Daoy (cell line): ENCODE measurements at places on chromosomes 7 and 10.
A peak's percentile ranks its signal among the peaks of the same experiment; 100 is the strongest.

DNA sequence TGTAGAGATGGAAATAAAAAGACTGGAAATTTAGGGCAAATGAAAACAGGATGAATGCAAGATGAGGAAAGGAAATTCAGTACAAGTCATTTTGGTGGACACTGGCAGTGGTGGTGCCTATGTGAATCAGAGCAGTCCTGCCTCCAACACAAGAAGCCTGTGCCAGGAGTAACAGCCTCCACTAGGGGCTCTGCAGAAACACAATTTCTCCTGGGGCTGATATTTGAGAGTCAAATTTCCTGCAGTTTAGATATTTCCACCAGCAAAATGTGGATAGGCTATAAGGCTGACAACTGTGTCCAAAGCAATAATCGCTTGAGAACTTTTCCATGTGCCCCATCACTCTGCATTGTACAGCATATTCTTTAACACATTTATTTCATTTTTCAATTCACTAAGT, 4.7 kb upstream of the PLXDC2 start:
- no peak for DNase-seq

DNA sequence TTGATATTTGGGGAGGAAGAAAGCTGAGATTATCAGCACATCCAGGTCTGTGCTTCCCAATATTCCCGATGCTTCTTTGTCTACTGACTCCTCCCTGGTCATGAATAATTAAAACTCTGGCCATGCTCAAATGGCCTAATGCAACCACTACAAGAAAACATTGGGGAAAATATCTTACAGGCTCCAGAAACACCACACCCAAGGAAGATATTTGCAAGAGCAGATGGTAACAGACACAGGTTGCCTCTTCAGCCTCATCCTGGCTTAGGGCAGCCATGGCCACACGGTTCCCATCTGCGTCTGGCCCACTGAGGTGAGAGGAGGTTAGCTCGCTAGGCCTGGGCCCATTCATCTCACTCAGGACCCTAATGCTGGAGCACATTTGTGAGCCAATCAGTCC, 108.4 kb upstream of the SDK1 start:
- DNase-seq = no peak

GRCh38 chr7:41745451-41745850, 42.6 kb upstream of the INHBA start:
- no peak for DNase-seq

- peak; percentile 37 for DNase-seq
Observed at GRCh38 chr7:127251465-127252376, 1.0 kb downstream of the GRM8 start.

GRCh38 chr10:71603150-71603549, 116.4 kb downstream of the C10orf105 start:
- no peak for DNase-seq

GRCh38 chr7:32515890-32516550, 20.7 kb downstream of the AVL9 start:
- DNase-seq = no peak

DNA sequence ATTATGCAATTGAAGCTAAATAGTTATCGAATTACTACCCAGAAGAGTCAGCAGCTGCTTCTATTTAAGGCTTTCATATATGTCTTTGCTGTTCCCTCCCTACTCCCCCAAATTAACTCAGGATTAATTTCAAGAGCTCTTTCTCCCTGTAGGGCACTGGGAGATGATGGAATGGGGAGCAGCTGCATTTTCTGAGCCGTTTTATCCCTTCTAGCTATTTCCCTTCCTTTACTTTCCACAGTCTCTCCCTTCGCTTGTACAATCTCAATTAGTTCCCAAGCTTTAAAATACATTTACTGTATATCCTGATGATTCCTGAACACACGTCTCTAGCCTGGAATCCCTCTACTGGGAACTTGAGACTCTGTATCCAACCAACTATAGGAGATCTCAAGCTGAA, 19.8 kb upstream of the TSPAN12 start:
- DNase-seq = no peak

DNA sequence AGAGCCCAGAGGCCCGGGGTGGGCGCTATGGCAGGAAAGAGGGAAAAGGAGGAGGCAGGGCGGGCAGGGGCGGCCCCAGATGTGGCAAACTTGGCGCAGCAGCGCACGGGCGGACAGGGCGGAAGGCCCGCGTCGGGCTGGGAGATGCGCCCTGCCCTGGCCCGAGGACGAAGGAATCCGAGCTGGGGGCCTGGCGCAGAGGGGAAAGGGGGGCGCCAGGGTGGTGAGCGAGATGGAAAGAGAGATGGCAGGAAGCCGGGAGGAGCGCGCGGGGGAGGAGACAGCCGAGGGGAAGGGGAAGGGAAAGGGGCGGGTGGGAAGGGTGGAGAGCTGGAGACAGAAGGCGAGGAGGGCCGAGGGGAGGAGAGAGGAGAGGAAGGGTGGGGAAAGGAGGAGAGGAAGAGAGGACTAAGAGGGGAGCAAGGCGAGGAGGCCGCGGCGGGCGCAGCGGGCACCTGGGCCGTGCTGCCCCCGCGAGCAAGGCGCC, at the start of gene MARVELD1:
MARVELD1 (plus strand) TSS at position 392 of the 487 bp plus-strand sequence. CDS start 147 bp downstream, outside the sequence.
- DNase-seq = peak; percentile 82

DNA sequence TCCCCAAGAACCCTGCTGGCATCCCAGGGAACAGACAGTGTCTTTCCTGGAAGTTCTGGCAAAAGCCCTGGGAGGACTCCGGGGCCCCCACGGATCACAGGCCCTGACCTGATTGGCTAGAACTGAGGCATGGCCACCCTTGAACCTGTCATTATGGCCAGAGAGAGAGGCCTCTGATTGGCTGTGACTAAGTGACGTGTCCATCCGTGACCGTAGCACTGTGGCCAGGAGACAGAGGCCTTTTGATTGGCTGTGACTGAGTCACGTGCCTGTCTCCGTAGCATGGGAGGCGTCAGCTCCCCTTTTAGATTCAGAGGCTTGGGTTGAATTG, 163.8 kb downstream of the RGS10 start:
- DNase-seq = peak; percentile 45

- DNase-seq = no peak
Observed at GRCh38 chr10:4436103-4436502, 389.9 kb upstream of the AKR1E2 start.

DNA sequence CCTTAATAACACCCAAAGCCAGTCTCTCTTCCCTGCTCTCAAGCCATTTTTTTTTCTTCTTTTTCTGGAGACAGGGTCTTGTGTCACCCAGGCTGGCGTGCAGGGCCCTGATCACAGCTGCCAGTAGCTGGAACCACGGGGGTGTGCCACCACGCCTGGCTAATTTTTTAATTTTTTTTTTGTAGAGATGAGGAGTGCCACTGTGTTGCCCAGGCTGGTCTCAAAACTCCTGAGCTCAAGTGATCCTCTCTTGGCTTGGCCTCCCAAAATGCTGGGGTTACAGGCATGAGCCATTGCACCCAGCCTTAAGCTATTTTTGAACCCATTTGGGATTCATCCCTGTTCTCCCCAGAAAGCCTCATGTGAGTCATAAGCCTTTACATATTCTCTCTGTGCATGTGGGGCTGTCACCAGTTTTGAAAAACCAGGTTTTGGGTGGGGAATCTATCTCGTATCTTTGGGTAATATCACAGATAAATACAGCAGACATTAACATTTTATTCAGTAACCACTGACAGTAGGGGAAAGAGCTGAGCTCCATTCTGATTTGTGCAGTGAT, 15.5 kb downstream of the ZNF487 start:
- no peak for DNase-seq

GRCh38 chr10:97039538-97040247, 146.1 kb downstream of the SLIT1 start:
- no peak for DNase-seq

DNA sequence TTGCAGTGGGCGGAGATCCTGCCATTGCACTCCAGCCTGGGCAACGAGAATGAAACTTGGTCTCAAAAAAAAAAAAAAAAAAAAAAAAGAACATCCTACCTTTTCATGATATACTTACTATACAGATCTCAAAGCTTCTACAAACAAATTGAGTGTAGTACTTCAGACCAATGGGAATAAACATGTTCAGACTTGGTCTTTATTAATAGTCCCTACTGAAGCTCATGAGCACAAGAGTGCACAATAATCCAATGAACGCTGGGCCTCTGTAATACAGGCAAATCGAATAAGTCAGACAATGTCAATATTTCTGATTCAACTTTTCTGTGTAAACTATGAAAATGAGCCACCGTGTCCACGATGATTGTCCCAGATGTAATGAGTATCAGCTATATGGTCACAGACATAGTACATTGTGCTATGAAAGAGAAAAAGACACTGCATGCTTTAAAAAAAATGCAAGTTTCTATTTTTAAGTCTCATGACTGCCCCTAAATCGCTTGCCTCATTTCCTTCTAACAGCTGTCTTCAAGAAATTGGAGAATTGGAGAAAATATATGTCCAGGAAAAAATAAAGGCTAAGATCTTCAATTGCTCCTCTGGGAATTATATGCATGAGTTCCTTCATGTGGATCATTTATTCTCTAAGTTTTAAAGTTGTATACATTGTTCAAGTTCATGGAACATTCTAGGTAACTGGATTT, 64.0 kb upstream of the CTTNBP2 start:
- DNase-seq = no peak

DNA sequence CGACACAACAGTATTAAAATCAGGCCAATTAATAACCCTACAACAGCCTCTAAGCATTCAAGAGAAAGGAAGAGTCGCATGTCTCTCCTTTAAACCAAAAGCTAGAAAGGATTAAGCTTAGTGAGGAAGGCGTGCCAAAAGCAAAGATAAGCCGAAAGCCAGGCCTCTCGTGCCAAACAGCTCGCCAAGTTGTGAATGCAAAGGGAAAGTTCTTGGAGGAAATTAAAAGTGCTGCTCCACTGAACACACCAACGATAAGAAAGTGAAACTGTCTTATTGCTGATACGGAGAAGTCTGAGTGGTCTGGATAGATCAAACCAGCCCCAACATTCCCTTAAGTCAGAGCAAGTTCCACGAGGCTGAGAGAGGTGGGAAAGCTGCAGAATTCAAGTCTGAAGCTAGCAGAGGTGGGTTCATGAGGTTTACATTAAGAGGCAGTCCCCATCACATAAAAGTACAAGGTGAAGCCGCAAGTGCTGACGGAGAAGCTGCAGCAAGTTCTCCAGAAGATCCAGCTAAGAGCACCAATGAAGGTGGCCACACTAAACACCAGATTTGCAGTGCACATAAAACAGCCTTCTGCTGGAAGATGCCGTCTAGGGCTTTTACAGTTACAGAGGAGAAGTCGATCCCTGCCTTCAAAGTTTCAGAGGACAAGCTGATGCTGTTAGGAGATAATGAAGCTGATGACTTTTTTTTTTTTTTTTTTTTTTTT, 194.8 kb downstream of the MAD1L1 start:
- DNase-seq = no peak

DNA sequence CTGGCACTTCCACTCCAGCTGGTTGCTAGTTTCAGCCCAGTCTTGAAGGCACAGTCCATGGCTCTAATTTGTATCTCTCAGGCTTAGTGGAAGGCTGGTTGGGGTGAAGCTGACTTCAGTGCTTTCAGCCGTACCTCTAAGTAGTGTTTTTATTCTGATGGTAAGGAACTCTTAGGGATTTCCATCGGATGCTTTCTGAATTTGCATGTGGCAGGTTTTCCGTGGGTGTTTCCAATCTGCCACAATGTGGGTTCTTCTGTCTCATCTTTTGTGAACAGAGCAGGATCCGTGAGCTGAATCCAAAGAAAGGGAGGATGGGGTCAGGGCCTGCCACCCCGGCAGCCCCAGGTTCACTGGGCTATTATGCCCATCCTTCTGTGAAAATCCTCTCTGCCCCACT, 607.9 kb upstream of the MKI67 start:
- DNase-seq = no peak

DNA sequence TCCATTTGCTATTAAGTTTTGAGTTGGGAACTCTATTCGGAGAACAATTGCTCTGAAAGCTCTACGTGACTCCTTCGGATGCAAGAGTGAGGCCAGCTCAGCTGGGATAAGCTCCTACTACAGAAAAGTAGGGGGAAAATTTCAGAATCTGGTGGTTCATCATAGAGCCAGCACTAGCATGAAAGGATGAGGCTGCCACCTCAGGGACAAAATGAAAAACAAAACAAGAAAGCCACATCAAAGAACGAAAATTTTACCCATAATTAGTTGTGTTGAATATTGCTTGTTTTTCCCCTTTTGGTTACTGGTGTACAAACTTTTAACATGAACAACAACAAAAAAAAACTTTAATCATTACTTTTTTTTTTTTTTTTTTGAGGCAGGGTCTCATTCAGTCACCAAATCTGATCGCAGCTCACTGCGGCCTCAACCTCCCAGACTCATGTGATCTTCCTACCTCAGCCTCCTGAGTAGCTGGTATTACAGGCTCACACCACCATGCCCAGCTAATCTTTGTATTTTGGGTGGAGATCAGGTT, 39.7 kb upstream of the NFE2L3 start:
- DNase-seq = no peak

DNA sequence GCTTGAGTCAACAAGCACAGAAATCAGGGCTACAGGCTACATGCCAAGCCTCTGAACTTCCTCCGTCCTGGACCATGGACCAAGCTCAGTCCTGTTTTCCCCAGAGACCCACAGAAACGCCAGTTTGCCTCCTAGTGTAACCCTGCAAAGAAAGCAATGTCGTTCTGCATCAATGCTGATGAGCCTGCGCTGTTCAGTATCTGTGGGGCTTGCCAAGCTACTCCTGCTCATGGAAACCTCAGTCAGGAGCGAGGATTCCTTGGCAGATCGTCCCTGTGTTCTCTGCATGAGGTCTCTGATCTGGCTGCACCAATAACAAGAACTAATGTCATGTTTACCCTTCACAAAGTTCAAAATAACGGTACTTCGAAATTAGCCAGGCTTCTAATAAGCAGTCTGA, 495.5 kb upstream of the C7orf33 start:
- no peak for DNase-seq

GRCh38 chr7:155257482-155258225, 40.0 kb upstream of the INSIG1 start:
- DNase-seq = peak; percentile 96

DNA sequence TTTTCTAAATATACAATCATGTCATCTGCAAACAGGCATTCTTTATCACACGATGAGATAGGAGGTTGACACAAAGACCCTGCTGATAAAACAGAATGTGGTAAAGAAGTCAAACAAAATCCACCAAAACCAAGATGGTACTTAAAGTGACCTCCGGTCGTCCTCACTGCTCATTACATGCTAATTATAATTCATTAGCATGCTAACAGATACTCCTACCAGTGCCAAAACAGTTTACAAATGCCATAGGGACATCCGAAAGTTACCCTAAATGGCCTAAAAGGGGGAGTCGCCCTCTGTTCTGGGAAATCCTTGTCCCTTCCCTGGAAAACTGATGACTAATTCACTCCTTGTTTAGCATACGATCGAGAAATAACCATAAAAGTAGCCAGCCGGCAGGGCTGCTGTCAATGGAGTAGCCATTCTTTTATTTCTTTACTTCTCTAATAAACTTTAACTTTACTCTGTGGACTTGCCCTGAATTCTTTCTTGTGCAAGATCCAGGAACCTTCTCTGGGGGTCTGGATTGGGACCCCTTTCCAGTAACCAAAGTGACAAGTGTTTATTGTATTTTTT, 126.6 kb downstream of the CCDC71L start:
- DNase-seq = no peak

- no peak for DNase-seq
Observed at GRCh38 chr7:81594767-81595166, 175.1 kb downstream of the HGF start.

- DNase-seq = no peak
Observed at GRCh38 chr10:5361966-5362365, 2.8 kb upstream of the UCN3 start.
